ENCODE measurements at places on chromosomes 6 and 20.
A peak's percentile ranks its signal among the peaks of the same experiment; 100 is the strongest.

GRCh38 chr6:12132351-12133222 lies 120.5 kb downstream of the HIVEP1 start:
- DNase-seq, result no peak

GRCh38 chr6:123712831-123713230 lies 76.1 kb upstream of the TRDN start:
- no peak for DNase-seq

- no peak for DNase-seq
These were observed 11.6 kb downstream of the CST3 start for GRCh38 chr20:23626040-23626620.

DNA sequence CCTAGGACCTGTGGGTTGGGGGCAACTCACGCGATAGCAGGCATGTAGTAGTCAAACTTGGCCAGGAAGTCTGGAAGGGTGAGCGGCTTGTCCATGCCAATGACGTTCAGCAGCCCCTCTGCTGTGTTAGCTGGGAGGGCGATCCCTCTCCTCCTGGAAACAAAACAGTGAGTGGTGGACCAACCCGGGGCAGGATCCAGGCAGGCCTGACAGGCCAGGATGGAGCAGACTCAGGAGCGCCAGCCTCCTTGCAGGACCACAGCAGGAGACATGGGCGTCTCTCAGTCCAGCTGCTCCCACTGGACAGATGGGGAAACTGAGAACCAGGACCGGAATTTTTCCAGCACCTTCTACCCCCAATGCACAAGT lies 22.5 kb downstream of the ADA start:
- DNase-seq, result no peak

- no peak for DNase-seq
These were observed 25.6 kb upstream of the SLPI start for GRCh38 chr20:45279992-45280391.

DNA sequence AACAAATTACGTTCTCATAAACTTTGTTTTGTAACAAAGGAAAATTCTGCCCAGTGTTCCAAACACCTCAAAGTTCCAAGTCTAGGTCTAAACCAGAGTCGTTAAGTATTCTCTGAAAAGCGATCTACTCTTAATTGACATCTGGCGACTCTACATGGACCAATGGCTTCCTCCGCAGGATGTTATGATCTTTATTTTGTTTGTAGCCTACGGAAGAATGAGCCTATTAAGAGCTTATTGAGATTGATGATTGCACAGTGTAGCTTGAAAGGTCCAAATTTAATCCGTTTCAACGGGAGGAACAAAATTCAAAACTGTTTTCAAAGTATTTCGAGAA lies 61.1 kb downstream of the FAM217A start:
- DNase-seq, result no peak

DNA sequence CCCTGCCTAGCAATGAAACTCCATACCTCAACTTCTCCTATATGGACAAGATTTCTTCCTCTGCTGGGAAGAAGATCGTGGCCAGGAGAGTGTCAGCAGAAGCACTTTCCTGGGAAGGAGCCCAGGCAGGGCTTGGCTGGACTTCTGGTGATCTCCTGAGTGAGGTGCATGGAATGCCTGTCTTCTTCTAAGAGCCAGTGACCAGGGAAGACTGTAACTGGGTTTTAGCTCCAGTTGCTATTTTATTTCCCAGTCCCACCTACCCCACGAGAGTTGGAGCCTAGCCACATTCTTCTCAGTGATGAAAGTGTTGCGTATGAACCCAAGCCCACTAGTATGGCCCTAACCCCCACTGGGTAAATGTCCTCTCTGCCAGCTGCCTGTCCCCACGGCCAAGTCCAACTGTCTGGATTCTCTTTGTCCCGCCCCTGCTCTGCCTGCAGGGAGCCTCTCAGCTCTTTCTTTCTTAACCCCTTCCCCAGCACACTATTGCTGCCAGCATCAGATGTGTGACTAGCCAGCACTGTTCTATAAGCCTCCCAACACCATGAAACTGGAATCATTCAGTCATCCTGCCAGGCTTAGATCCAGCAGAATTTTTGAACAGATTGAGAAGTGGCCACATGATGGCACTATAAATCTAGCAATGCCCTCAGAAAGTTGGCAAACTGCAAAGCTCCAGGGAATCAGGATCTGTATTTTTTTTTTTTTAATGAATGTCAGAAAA lies 69.8 kb upstream of the FAM184A start:
- DNase-seq, result peak; percentile 49
